ENCODE measurements at places on chromosomes 6 and 20. TPM values are rescaled to one million over a fixed set of nuclear protein-coding genes. Genes with fewer than 3 reads are reported as not detected.

The SIRPB1 gene
- 6.9 TPM for total RNA-seq

The TCP1 gene
- 129 TPM for total RNA-seq

The PTCHD4 gene
- total RNA-seq = 1.0 TPM

The CD109 gene
- 7.4 TPM for total RNA-seq

The GPX5 gene
- total RNA-seq = not detected

The TMC2 gene
- total RNA-seq = not detected

The C20orf204 gene
- total RNA-seq = 0.62 TPM

The CCN2 gene
- 52.0 TPM for total RNA-seq

The PREP gene
- 26.6 TPM for total RNA-seq

The OR2H2 gene
- total RNA-seq = not detected

The SLC17A2 gene
- not detected for total RNA-seq

The TGM3 gene
- total RNA-seq = not detected

The MRPL14 gene
- 40.9 TPM for total RNA-seq

The TRERF1 gene
- total RNA-seq = 1.00 TPM

The BMP6 gene
- 3.2 TPM for total RNA-seq

The NTSR1 gene
- total RNA-seq = not detected

The PLAGL1 gene
- total RNA-seq = 9.2 TPM

The CGA gene
- total RNA-seq = not detected

The SSTR4 gene
- total RNA-seq = not detected

The ZSCAN23 gene
- 0.98 TPM for total RNA-seq

The HSPA1L gene
- 1.9 TPM for total RNA-seq

The TBC1D7 gene
- 22.8 TPM for total RNA-seq

The PHACTR1 gene
- total RNA-seq = 84.4 TPM

The EPPIN gene
- total RNA-seq = not detected

The UBD gene
- total RNA-seq = 0.54 TPM

The PNLDC1 gene
- 0.35 TPM for total RNA-seq

The APOM gene
- 2.0 TPM for total RNA-seq
